NCI-H446 treated with DMSO at 0.1 percent for 48 hours (cell line): ENCODE measurements at places on chromosomes 3 and 15.

GRCh38 chr3:181698263-181698954, 13.3 kb upstream of the SOX2 start:
- DNase-seq = no peak

DNA sequence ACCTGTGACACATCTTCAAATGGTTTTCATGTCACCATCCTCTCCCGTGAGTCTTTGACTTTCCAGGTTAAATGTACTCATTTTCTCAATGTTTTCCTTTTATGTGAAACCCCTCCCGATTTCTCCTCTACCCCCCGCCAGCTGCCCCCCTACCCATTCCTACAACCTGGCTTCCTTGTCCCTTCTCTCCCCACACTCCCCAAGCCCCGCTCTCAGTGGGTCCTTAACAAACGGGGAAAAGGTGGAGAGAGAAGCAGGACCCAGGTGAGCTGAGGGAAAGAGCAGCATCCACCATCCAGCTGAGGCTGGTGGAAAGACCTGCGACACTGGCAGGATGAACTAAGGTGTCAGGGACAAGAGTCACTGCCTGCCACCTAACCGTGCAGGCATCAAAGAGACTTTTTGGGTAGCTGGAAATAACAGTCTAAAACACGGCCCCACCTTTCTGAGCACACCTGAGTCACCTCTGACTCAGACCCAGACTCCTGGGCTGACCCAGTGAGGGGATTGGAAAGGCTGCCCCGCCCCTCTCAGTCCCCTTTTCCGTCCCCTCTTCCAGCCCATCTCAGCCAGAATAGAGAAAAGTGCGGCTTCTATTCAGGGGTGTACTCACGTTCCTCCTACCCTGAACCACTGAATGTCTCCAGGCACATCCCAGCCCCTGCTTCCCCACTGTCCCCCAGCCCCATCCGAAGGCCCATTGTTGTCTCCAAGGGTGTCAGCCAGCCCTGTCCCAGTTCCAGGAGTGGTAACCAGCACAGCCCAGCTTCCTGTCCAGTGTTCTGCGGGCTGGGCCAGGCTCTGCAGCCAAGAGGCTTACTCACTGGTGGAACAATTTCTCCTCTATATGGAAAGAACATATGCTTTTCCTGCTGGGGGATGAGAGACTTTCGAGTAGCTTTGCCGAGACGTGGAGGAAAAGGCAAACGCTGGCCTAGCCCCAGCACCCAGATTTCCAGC, 20.4 kb downstream of the ISG20 start:
- DNase-seq = no peak

- no peak for DNase-seq
Observed at GRCh38 chr3:98728672-98729071, 34.5 kb upstream of the ST3GAL6 start.

- DNase-seq = no peak
Observed at GRCh38 chr3:123660141-123660675, 75.4 kb upstream of the HACD2 start.

DNA sequence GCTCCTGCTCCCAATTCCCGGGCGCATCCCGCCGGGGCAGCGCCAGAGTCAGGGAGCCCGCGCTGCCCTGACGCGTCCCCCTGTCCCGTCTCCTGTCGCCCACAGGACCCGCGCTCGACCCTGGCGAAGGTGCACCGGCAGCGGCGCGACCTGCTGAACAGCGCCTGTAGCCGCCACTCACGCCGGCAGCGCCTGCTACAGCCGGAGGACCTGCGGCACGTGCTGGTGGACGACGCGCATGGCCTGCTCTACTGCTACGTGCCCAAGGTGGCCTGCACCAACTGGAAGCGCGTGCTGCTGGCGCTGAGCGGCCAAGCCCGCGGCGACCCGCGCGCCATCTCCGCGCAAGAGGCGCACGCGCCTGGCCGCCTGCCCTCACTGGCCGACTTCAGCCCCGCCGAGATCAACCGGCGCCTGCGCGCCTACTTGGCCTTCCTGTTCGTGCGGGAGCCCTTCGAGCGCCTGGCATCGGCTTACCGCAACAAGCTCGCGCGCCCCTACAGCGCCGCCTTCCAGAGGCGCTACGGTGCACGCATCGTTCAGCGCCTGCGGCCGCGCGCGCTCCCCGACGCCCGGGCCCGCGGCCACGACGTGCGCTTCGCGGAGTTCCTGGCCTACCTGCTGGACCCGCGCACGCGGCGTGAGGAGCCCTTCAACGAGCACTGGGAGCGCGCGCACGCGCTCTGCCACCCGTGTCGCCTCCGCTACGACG, 16.9 kb downstream of the C3orf22 start:
- DNase-seq = no peak

GRCh38 chr3:189869165-189869564, 238.0 kb downstream of the TP63 start:
- DNase-seq = no peak

- DNase-seq = no peak
Observed at GRCh38 chr3:171416061-171416460, 44.1 kb downstream of the TNIK start.

DNA sequence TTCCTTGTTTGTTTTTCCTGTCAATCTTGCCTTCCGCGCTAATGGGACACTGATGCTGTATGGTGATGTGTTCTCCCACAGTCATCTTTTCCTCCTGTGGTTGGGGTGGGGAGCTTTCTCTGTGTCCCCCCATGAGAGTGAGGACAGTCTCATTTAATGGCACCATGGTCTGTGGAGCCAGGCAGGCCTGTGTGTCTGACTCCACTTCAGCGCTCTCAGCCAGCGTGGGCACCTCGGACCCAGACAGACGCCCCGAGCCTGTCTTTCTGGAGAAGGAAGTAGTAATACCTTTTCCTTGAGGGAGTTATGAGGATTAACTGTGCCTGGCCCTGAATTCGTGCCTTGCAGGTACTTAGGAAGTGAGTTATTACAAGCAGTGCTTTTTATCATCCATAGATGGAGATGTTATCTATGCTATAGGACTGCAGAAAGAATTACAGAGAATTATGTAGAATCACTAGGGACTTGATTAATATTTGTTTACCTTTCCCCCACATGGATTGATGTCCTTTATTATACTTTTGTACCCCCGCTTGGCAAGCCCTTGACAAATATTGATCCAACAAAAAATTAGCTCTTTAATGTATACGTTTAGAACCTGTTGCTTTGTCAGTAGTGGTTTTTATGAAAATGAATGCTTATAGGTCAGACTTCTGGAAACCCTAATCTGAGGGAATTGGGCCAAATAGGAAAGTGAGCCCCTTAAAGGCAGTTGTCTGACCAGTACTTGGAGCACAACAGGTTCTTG, 152.4 kb downstream of the PGPEP1L start:
- DNase-seq = no peak

- no peak for DNase-seq
Observed at GRCh38 chr3:2950159-2950558, 160.0 kb downstream of the IL5RA start.
